CD4-positive, alpha-beta T cell treated with Interleukin-15 for 1 hour (primary cell): ENCODE measurements at places on chromosomes 5 and 9.

- no peak for DNase-seq
These were observed 187.1 kb downstream of the TRIM32 start for GRCh38 chr9:116873937-116874914.

- no peak for DNase-seq
These were observed 398.1 kb upstream of the IRX1 start for GRCh38 chr5:3197304-3198073.

GRCh38 chr5:165029099-165029870 lies 1523.9 kb downstream of the MAT2B start:
- DNase-seq = peak; percentile 25

- no peak for DNase-seq
These were observed 203.9 kb upstream of the RASEF start for GRCh38 chr9:83266666-83267496.

DNA sequence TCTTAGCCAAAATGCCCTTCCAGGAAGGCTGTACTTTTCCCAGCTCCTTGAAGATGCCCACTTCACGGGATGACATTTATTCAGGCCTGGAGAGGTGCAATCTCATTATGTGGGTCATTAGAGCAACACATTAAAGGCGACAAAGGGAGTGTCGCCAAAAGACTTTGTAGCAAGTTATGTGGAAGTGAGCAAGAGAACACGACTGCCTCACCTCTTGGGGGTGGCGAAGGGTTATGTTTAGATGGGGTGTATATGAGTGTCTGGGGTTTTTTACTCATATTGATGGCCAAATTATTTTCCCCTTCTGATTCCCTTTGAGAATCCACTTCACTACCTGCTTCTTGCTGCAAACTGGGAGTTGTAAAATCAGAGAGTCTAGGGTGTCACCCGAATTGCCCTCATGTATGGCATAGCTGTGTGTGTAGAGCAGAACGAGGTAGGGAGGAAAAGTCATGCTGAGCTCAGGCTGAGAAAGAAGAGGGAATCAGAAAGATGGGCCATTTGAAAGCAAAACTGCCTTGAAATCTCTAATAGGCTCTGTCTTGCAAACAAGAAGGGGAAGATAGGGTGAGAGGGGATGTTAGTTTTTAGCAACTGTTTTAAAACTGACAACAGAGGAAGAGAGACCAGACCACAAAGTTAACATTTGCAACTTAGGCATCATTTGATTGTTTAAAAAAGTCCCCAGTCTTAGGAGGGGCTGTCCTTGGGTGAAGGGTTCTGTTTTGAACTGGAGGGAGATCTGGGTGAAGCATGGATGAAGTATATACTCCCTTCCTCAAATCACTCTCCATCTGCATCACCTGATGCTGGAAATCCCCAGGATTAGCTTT lies 97.1 kb upstream of the IL12B start:
- no peak for DNase-seq

GRCh38 chr5:169706758-169707450 lies 69.8 kb downstream of the DOCK2 start:
- no peak for DNase-seq
